Neural crest cell (in vitro differentiated cells): ENCODE measurements at places on chromosomes 4 and X. TPM values are rescaled to one million over a fixed set of nuclear protein-coding genes. Genes with fewer than 3 reads are reported as not detected.
A peak's percentile ranks its signal among the peaks of the same experiment; 100 is the strongest.

DNA sequence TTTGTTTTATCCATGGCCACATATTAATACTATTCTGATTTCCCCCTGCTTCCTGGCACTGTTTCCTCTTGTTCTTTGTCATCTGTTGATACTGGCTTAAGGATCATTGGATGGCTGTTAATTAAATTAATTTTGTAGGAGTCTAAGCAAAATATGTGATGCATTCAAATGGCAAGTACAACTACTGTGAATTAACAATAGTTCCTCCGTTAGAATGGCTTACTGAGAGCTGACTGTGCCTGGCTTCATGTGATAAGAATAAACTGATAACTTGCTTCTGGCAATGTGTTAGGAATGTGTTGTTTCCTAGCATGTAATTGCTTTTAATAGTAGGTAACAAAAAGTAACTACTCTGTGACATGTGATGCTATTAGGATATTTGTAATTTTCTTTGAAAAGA is 98.5 kb downstream of the RPA4 start:
- DNase-seq, result no peak

GRCh38 chrX:69293776-69294601 is 128.7 kb upstream of the PJA1 start:
- DNase-seq, result no peak

- DNase-seq, result no peak
Observed at GRCh38 chr4:128796934-128797333, 12.6 kb upstream of the JADE1 start.

- no peak for DNase-seq
Observed at GRCh38 chr4:15434091-15434490, 6.3 kb downstream of the C1QTNF7 start.

GRCh38 chr4:2817701-2818350 is 24.9 kb downstream of the SH3BP2 start:
- DNase-seq, result no peak

DNA sequence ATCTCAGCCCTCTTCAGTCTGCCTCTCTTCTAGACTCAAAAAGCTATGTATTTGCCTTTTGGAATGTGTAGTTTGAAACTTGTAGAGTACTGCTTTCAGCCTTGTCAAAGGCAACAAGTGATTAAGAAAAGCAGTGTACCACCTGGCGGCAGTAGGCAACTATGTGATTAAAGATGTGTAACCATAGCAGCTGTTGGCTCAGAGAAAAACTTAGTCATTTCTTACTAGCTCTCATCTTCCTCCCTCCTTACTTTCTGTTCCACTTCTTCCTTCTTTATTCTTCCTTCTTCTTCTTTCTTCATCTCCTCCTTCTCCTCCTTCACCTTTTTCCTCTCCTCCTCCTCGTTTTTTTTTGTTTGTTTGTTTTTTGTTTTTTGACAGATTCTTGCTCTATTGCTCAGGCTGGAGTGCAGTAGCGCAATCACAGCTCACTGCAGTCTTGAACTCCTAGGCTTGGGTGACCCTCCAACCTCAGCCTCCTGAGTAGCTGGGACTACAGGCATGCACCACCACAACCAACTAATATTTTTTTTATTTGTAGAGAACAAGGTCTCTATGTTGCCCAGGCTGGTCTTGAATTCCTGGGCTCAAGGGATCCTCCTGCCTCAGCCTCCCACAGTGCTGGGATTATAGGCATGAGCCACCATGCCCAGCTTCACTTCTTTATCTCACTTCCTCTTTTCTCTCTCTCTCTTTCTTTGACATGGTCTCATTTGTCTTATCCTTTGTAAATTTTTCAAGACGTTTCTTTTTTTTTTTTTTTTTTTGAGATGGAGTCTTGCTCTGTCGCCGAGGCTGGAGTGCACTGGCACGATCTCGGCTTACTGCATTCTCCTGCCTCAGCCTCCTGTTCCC is 32.6 kb downstream of the ABHD18 start:
- no peak for DNase-seq

GRCh38 chr4:67019686-67020437 is 525.4 kb downstream of the CENPC start:
- no peak for DNase-seq

NHSL2 gene
- 9.9 and 10.8 TPM in 2 replicates for total RNA-seq

NPY2R gene
- total RNA-seq, result not detected in 2 replicates

DNA sequence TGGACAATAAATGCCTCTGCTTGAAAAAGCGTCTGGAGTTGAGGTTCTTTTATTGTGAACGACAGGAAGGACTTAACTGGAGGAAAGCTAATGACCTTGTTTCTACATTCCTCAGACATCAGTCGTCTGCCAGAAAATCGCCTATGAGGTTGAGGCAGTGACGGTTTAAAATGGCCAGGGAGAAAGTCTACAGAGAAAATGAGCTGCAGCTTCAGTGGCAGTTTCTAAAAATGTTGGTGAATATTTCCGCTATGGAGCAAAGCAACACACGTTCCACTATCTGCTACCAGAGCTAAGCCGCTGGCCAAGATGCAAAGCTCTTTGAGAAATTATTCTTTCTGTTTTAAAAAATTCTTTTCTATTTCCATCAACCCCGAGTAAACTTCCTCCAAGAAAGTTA is 116.9 kb upstream of the GALNT7 start:
- no peak for DNase-seq

DNA sequence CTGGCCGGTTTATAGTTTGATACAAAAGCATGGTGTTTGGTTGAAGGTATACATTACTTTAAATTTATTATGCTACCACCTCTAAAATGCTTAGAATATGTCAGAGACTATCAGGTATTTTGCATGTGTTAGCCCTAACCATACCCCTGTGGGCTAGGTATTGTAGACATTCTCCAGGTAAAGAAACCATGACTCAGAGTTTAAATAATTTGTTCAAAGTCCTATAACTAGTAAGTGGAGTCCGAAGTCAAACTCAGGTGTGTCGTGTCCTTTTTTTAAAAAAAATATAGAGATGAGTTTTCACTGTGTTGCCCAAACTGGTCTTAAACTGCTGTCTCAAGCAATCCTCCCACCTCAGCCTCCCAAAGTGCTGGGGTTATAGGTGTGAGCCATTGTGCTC is 12.4 kb downstream of the LAP3 start:
- no peak for DNase-seq

- no peak for DNase-seq
Observed at GRCh38 chr4:152728343-152728742, 48.5 kb upstream of the TMEM154 start.

DNA sequence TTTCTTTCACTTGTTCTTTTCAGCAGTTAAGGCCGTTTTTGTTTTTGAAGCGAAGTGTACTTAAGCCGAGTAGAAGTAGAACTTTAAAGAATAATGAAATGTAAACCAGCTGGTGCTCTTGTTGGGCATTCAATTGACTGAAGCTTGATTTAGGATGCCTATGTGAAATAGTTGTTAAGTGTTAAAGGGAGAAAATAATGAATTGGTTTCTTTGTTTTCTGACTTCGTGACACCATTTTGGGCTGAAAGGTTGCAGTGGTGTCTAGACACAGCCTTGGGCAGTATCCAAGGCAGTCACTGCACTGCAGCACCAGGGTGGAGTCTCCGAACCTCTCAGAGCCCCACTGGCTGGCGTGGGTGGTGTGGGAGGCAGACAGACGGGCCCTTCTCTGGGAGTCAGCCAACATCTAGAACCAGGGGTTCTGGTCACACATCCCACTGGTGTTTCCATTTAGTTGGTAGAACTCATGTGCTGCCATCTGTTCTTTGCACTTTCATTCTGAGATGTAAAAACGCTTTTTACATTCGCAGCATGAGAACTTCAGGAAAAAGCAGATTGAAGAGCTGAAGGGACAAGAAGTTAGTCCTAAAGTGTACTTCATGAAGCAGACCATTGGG is 3.5 kb downstream of the UCHL1 start:
- DNase-seq, result no peak

GRCh38 chr4:92501456-92501855 is 197.7 kb downstream of the GRID2 start:
- no peak for DNase-seq

DNA sequence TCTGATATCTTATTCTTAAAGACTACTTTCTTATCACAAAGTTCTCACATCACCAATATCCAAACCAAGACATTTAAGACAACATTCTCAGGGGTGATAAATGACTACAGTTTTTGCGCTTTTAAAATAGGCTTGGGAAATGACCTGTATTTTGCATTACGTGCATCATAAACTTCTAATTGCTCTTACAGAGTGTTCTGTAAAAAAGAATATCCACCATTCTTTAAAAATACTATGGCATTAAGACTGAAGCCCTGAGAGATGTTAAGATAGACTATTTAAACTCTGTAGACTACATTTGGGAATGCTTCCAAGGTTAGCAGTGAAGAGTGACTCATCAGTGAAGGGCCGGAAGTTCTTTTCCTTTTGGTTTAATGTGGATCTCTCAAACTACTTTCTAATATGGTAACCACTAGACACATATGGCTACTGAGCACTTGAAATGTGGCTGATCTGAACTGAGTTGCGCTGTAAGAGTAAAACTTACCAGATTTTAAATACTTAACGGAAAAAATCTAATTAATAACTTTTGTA is 518.8 kb upstream of the FTHL17 start:
- DNase-seq, result no peak

- DNase-seq, result no peak
Observed at GRCh38 chr4:140162596-140162995, 8.6 kb upstream of the MAML3 start.

DNA sequence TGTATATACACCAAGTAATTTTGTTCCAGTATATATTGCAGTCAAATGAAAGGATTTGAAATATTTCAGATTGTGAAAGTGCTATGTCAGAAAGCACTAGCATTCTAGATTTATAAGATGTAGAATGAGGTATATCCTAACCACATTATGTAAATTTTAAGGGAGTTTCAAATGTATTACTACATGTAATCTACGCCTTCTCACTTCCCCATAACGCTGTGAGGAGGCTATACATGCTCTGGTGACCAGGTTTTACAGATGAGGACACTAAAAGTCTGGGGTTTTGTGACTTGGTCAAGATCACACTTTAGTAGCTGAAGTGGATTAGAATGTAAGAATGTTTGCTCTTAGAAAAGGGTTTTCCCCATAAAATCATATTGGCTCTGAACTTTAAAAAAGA is 8.1 kb downstream of the ENPEP start:
- DNase-seq, result no peak

RASGEF1B gene
- 1.7 and 1.9 TPM in 2 replicates for total RNA-seq

DNA sequence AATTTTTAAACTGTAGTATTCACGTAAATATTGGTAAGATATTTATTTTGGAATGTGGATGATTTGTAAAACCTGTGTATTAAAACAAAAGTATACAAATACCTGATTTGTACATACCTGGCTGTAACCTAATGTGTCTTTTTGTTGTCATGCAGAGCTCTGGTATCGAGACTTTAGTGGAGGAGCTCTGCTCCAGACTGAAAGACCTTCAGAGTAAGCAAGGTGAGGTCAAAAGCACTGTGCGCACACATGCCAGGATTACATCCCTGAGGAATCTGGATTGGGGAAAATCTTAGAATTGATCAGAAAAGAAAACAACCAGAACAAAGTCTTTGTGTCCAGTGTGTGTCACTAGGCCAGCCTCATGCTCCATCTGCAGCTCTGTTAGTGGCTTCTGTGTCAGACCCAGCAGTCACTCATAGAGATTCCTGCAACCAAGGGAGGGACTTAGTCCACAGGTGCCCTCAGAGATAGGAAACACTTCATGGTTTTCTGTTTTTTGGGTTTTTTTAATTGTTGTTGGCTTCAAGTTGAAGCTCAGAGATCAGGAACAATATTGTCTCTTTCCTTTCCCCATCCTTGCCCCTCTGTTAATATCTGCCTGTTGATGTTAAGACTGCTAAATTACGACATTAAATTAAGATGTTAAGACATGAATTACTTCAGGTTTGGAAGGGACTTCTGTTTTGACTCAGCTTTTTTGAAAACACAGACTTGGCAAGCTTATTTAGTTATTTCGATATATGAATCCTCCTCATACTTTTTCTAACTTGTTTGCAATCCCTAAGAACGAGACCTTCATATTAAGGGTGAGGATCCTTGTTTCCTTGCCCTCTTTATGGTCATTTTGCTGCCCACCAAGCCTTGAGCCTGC is 52.4 kb upstream of the TBC1D14 start:
- no peak for DNase-seq

GRCh38 chr4:113147498-113148111 is 98.2 kb downstream of the ANK2 start:
- DNase-seq, result no peak

GRCh38 chr4:6939761-6940743 is 30.4 kb downstream of the TBC1D14 start:
- DNase-seq, result no peak

DCHS2 gene
- total RNA-seq, result 0.91 and 1.2 TPM in 2 replicates

VSIG4 gene
- not detected in 2 replicates for total RNA-seq

DNA sequence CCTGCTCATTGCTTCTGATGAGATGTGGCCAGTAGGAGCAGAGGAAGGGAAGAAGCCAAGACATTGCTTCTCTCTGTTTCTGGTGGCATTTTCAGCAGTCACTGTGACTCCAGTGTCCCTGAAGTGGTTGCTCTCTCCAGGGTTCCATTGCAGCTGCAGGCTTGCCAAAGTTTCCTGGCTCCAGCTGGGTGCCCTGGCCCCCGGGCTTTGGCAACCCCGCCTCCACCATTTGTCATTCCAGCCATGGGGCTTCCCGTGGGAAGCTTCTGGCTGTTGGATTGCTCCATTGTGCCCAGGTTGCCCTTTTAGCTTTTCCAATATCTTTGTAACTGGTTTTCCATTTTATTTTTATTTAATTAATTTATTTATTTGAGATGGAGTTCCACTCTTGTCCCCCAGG is 12.7 kb downstream of the FGFBP1 start:
- no peak for DNase-seq

DNA sequence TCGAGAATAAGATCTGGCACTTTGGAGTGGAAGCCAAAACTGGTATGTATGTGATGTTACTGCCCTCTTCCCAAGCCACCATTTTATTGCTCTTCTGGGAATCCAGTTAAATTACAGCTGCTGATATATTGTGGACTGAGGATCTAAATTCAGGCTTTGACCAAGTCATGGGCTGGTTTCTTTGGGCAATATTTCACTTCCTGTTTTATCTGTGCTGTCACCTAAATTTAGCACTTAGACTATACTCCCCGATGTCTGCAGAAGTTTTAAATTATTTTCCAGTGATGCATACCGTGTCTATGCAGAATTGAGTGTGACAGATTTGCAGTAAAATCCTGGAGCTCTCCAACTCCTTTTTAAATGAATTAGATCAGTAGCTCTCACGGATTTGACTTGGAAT is 100.0 kb downstream of the TEX13A start:
- no peak for DNase-seq

- peak; percentile 69 for DNase-seq
Observed at GRCh38 chr4:46844325-46844917, 64.6 kb downstream of the COX7B2 start.

- no peak for DNase-seq
Observed at GRCh38 chr4:32440391-32440790, 1720.2 kb downstream of the PCDH7 start.

AMER1 gene
- total RNA-seq, result 12.8 and 13.6 TPM in 2 replicates

DNA sequence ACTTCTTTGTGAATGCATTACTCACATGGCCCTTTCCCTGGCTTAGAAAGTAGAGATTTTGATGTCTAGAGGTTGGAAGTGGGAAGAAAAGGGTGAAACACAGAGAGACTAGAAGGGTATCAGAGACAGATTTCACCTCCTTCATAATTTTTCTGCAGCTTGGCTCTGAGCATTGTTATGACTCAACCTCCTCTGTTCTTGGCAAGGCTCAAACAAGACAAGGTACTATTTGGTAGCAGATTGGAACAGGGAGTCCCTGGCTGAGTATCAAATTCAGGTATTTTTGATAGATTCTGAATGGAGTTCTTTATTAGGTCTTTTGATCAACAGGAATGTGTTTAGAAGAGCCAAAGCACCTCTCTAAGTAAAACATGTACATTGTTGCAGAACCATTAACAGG is 146.3 kb upstream of the CHRDL1 start:
- no peak for DNase-seq

GRCh38 chrX:123298026-123298425 is 113.9 kb downstream of the GRIA3 start:
- no peak for DNase-seq
